ENCODE measurements at places on chromosomes 1 and 21. TPM values are rescaled to one million over a fixed set of nuclear protein-coding genes. Genes with fewer than 3 reads are reported as not detected.

LORICRIN gene
- not detected for total RNA-seq

SPRR2A gene
- total RNA-seq, result not detected

OPTC gene
- not detected for total RNA-seq

ANGPTL1 gene
- total RNA-seq, result not detected

FCAMR gene
- not detected for total RNA-seq

AMY2B gene
- total RNA-seq, result 0.51 TPM

SLAMF9 gene
- not detected for total RNA-seq

GORAB gene
- 12.8 TPM for total RNA-seq

RCSD1 gene
- total RNA-seq, result 49.2 TPM

SPRR4 gene
- not detected for total RNA-seq

SERBP1 gene
- total RNA-seq, result 250 TPM

CD34 gene
- 62.4 TPM for total RNA-seq

WLS gene
- 50.8 TPM for total RNA-seq

TACSTD2 gene
- total RNA-seq, result 43.9 TPM

GREM2 gene
- total RNA-seq, result not detected

TNN gene
- not detected for total RNA-seq

LAD1 gene
- total RNA-seq, result 0.09 TPM

RORC gene
- total RNA-seq, result under 0.01 TPM
